ENCODE measurements at places on chromosomes 2 and 18. TPM values are rescaled to one million over a fixed set of nuclear protein-coding genes. Genes with fewer than 3 reads are reported as not detected.

The ITGA6 gene
- total RNA-seq, result 242 TPM

- peaks cover 95% of the 10 kb centered on the region for H3K27me3 ChIP-seq
- peaks cover 9% of the 10 kb centered on the region for H3K4me1 ChIP-seq
- no peak for DNase-seq
- H3K36me3 ChIP-seq, result peaks cover 4% of the 10 kb centered on the region
- no peak overlapping the region for H3K27ac ChIP-seq
These were observed 1.4 kb upstream of the ADD2 start for GRCh38 chr2:70769450-70769849.

DNA sequence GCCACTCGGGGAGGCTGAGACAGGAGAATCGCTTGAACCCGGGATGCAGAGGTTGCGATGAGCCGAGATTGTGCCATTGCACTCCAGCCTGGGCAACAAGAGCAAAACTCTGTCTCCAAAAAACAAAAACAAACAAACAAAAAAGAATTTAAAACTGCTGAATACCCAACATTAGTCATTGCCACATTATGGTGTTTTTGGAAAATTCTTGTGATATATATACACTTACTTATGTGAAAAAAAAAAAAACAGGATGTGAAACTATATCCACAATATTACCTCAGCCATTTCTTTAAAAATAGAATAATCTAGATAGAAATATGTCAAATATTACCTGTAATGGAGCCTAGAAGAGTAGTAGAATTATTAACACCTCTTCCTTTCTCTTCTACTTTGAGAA, 288.3 kb upstream of the FN1 start:
- DNase-seq, result no peak
- peaks cover 15% of the 10 kb centered on the region for H3K4me1 ChIP-seq

The TMEFF2 gene
- 0.64 TPM for total RNA-seq

- H3K36me3 ChIP-seq, result no peaks in the 10 kb centered on the region
- H3K27me3 ChIP-seq, result no peaks in the 10 kb centered on the region
- no peak overlapping the region for H3K27ac ChIP-seq
- peaks cover 20% of the 10 kb centered on the region for H3K4me1 ChIP-seq
- no peak overlapping the region for H3K4me3 ChIP-seq
These were observed 9.6 kb downstream of the NEMP2 start for GRCh38 chr2:190524928-190525327.

GRCh38 chr2:55610954-55611743, 6.3 kb downstream of the PPP4R3B start:
- peaks cover 19% of the 10 kb centered on the region for H3K4me1 ChIP-seq
- no peak for DNase-seq
- H3K4me3 ChIP-seq, result no peak overlapping the region
- no peaks in the 10 kb centered on the region for H3K27me3 ChIP-seq
- no peak overlapping the region for H3K27ac ChIP-seq

The RAX gene
- not detected for total RNA-seq

DNA sequence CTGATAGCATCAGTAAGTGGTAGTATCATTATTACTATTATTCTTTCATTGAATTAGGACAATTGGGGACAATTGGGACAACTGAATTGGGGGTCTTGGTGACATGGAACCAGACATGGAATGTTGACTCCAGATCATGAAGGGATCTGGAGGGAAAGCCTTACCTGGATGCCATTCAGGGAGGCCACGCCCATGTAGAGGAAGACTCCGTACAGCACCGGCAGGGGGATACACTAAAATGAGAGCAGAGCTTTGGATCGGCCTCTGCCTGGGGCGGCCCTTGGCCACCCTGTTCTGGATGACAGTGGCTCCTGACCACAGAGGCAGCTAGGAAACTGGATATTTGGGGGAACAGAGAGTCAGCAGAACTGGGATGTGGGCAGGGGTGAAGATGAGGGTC, 29.2 kb downstream of the MTHFD2 start:
- H3K27me3 ChIP-seq, result no peaks in the 10 kb centered on the region
- H3K27ac ChIP-seq, result no peak overlapping the region
- no peak for DNase-seq

- peaks cover 7% of the 10 kb centered on the region for H3K4me1 ChIP-seq
- no peak for DNase-seq
- no peak overlapping the region for H3K4me3 ChIP-seq
- no peaks in the 10 kb centered on the region for H3K36me3 ChIP-seq
- no peaks in the 10 kb centered on the region for H3K27me3 ChIP-seq
These were observed 600.8 kb downstream of the CPS1 start for GRCh38 chr2:211157211-211157610.

GRCh38 chr2:236254674-236255073, 9.5 kb downstream of the ASB18 start:
- peaks cover 21% of the 10 kb centered on the region for H3K4me1 ChIP-seq
- H3K27me3 ChIP-seq, result no peaks in the 10 kb centered on the region

- DNase-seq, result no peak
- H3K36me3 ChIP-seq, result peaks cover 9% of the 10 kb centered on the region
- H3K4me3 ChIP-seq, result no peak overlapping the region
- no peaks in the 10 kb centered on the region for H3K27me3 ChIP-seq
These were observed 31.0 kb downstream of the SP100 start for GRCh38 chr2:230447036-230447435.

The PLEK gene
- total RNA-seq, result not detected

GRCh38 chr2:203662951-203663350, 43.5 kb upstream of the CD28 start:
- DNase-seq, result no peak
- no peaks in the 10 kb centered on the region for H3K27me3 ChIP-seq
- H3K27ac ChIP-seq, result no peak overlapping the region
- H3K4me1 ChIP-seq, result peaks cover 34% of the 10 kb centered on the region
- no peaks in the 10 kb centered on the region for H3K36me3 ChIP-seq

The PROKR1 gene
- total RNA-seq, result not detected

- H3K36me3 ChIP-seq, result no peaks in the 10 kb centered on the region
- DNase-seq, result no peak
- H3K27ac ChIP-seq, result no peak overlapping the region
- H3K27me3 ChIP-seq, result no peaks in the 10 kb centered on the region
- peaks cover 29% of the 10 kb centered on the region for H3K4me1 ChIP-seq
- no peak overlapping the region for H3K4me3 ChIP-seq
These were observed 32.2 kb downstream of the IKZF2 start for GRCh38 chr2:213119061-213119809.

The C2orf78 gene
- not detected for total RNA-seq

GRCh38 chr2:155645791-155646190, 686.7 kb downstream of the NR4A2 start:
- H3K4me1 ChIP-seq, result no peaks in the 10 kb centered on the region
- no peaks in the 10 kb centered on the region for H3K36me3 ChIP-seq
- H3K27ac ChIP-seq, result no peak overlapping the region
- no peak for DNase-seq

GRCh38 chr2:58065248-58065647, 18.6 kb downstream of the VRK2 start:
- no peaks in the 10 kb centered on the region for H3K4me1 ChIP-seq
- no peaks in the 10 kb centered on the region for H3K36me3 ChIP-seq

GRCh38 chr2:218658671-218659257, 659 bp downstream of the ZNF142 start:
- H3K36me3 ChIP-seq, result peaks cover 68% of the 10 kb centered on the region
- H3K4me1 ChIP-seq, result peaks cover 22% of the 10 kb centered on the region
- peak; percentile 78 for DNase-seq
- H3K4me3 ChIP-seq, result peak overlapping the region; percentile 99
- H3K27me3 ChIP-seq, result no peaks in the 10 kb centered on the region

All from Calu3 (cell line).